ENCODE measurements at places on chromosomes 3 and 15. TPM values are rescaled to one million over a fixed set of nuclear protein-coding genes. Genes with fewer than 3 reads are reported as not detected.
A peak's percentile ranks its signal among the peaks of the same experiment; 100 is the strongest.

DNA sequence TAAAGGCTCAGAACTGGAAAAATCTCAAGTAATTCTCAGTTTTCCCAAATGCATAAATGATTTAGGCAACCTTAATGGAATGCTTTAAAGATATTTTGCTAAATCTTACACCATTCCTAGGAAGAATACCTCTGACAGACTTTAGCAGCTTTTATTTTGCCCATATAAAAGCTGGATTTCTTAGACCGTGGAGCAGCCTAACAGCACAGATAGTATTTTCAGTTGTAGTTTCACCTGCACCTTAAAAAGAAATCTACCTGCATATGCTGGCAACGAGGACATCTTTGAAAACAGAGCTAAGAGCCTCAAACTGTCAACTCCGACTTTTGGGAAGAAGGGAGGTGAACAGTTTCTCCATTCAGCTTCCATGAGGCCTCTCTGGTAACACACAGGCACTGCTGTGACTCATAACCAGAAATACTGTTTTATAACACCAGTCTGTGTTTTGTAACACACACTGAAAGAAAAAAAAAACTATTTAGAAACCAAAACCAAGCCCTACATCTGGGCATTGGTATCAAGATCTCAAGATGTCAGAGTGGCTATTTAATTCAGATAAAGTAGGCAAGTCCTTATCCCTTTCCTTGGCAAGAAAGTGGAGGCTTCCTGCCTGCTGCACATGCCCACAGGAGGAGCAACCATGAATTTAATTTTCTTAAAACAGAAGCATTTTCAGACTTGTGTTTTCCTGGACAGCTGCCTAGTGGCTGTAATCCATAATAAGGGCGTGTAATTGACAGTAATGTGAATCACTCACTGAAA is 181.5 kb upstream of the ICE2 start:
- DNase-seq = peak; percentile 55

GRCh38 chr15:77436822-77437221 is 16.1 kb downstream of the HMG20A start:
- DNase-seq = no peak

- no peak for DNase-seq
Observed at GRCh38 chr3:66692042-66692765, 191.4 kb upstream of the LRIG1 start.

DNA sequence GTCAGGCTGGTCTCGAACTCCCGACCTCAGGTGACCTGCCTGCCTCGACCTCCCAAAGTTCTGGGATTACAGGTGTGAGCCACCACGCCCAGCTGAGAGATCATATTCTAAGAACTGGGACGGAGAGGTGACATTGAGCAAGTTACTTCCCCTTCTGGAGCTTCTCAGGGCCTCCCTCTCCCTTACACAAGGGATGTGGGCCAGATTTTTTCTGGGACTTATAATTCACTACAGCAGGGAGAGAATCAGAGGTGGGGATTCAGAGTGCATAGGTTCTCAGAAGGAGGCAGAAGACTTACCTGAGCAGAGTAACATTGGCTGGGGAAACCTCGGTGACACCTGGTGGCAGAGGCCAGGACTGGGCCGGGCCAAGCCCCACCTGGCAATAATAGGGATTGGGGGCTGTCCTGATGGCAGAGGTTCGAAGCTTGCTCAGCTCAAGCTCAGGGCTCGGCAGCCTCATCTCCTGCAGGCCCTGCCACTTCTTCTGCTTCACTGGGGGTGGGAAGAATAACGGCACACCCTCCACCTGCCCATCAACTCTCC is 6.8 kb downstream of the LTK start:
- DNase-seq = no peak

GRCh38 chr3:171542976-171543375 is 82.8 kb upstream of the TNIK start:
- DNase-seq = no peak

- no peak for DNase-seq
Observed at GRCh38 chr3:132879656-132880055, 157.4 kb upstream of the NPHP3 start.

Gene TARS3
- total RNA-seq = 24.8 TPM

GRCh38 chr15:54082836-54083492 is 104.7 kb downstream of the UNC13C start:
- no peak for DNase-seq
